C1 segment of cervical spinal cord (tissue), 14 donors: ENCODE measurements at places on chromosomes 1 and 21.

GRCh38 chr1:223413216-223413615 is 20.0 kb downstream of the CCDC185 start:
- DNase-seq = no peak

DNA sequence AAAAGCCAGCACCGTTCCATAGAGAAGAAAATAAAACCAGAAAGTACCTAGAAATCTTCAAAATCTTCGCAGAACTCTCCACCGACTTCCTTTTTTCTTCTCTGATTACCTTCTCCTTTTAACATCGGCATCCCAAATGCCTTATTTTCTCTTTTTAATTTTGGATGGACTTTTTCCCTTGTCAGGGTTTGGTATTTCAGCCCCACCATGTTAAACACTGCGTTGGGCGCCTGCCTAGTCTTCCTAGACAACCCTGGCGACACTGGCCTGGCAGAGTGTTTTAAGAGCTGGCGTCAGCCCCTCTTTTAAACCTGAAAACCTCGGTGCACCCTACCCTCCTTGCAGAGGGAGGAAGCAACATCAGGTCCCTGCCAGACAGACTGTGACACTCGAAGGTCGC is 66.0 kb upstream of the EFHD2 start:
- no peak for DNase-seq

DNA sequence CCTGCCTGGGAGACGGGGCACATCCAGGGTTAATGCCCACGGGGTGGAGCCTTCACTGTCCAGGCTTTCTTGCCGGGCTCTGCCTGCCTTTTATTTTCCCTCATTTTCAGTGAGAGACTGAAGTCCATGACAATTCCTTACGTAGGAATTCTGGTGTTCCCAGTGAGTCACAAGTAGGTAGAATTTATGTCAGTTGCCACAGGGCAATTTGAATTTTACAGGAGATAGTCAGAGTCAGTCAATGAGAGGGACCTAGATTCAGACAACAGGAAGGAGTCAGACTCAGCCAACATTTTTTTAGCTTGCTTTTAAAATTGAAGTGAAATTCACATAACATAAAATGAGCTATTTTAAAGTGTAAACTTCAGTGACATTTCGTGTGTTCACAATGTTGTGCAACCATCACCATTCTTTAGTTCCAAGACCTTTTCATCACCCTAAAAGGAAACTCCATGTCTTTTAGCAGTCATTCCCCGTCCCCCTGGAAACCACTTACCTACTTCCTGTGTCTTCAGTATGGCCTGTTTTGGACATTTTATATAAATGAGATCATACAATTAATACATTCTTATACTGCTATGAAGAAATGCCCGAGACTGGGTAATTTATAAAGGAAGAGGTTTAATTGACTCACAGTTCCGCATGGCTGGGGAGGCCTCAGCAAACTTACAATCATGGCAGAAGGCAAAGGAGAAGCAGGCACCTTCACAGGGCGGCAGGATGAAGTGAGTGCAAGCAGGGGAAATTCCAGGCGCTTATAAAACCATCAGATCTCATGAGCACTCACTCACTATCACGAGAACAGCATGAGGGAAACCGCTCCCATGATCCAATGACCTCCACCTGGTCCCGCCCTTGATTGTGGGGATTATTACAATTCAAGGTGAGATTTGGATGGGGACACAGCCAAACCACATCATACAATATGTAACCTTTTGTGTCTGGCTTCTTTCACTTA is 14.6 kb downstream of the AJAP1 start:
- DNase-seq = no peak

DNA sequence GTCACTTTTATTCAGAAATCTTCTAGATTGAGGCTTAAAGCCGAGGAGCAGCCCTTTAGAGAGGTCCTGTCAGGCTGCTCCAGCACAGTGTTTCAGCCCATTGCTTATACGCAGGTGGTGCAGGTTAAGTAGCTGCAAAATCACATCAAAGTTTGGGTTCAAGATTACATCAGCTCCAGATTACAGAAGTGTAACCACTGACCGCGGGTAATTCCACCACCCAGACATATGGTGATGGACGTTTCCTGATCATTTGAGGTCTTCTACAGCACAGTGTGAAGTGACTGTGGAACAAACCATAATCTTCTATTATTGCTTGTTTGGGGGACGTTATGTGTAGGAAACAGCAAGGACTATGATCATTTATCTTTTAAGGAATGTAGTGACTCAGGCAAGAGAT is 11.8 kb downstream of the C1orf115 start:
- no peak for DNase-seq

- no peak for DNase-seq
These were observed 2.4 kb downstream of the CA14 start for GRCh38 chr1:150259758-150260669.

DNA sequence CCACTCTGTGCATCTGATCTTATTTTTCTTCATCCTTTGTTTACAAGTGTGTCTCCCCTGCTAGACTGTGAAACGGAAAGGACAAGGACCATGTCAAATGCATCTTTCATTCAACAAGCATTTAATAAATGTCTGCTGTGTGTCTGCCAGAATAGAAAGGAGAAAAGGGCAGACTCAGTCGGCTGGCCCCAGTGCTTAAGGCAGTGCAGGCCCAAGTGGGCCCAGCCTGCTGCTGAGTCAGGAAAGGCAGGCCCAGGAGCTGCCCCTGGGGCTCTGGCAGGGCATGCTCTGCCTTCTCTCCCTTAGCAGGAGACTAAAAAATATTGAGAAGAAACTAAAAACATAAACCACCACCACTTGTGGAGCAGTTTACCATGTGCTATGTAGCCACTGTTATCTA is 38.1 kb downstream of the PLEKHA6 start:
- no peak for DNase-seq

GRCh38 chr1:167832693-167833092 is 81.2 kb downstream of the ADCY10 start:
- DNase-seq = no peak

GRCh38 chr1:43304771-43305300 is 4.1 kb downstream of the TIE1 start:
- DNase-seq = no peak

- DNase-seq = no peak
These were observed 8.5 kb downstream of the C1orf141 start for GRCh38 chr1:67126111-67126746.

DNA sequence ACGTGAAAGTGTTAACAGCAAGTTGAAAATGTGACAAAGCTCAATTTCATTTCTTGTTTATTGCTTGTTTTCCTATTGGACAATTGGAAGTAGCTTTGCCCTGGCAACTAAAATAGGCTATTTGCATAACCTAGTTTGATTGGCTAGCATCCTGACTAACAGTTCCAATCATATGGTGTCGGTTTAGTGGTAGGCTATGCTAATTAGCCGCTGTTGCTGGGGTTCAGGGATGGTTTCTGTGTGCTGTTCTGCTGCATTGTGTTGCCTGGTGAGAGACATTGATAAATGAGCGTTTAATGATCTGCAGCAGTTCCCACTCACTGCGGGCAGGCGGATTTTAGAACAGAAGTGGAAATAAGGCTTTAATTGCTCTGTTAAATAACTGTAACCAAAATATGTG is 68.5 kb downstream of the DYRK1A start:
- DNase-seq = peak; percentile 40
